GM23338 (cell line): ENCODE measurements at places on chromosomes 12 and 14.

DNA sequence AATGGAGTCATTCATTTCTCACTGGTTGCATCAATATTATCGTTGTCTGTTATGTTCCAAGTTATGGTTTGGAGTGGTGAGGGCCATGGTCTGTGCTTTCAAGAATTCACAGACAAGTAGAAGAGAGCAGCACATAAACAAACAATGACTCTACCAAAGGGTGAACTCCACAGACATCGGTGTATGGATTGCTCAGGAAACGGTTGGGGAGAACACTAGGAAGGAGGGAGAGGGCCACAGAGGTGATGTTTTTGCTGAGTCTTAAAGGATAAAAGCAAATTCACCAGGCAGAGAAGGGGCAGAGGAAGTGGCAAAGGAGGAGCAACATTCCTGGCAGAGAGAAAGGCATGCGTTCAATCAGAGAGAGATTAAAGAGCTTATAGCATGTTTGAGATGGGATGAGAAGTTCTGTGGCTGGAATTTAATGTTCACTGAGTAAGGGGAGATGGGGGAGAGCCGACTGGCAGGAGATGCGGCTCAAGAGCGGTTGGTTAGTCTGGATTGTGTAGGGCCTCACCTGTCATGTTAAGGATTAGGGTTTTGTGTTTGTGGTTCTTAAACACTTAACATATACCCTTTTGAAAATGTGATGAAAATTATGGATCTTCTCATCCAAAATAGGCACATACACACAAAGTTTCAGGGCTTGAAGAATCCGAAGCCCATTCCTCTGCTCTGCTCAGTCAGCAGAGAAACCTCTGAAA is 42.3 kb upstream of the FRMD6 start:
- no peak for DNase-seq

GRCh38 chr14:104343690-104344640 is 205.6 kb downstream of the KIF26A start:
- DNase-seq = peak; percentile 36

- DNase-seq = no peak
Measured at GRCh38 chr14:89435492-89435891, 18.5 kb upstream of the FOXN3 start.

GRCh38 chr12:86473231-86473630 is 217.0 kb upstream of the MGAT4C start:
- DNase-seq = no peak

GRCh38 chr12:57389033-57389432 is 41.8 kb downstream of the R3HDM2 start:
- no peak for DNase-seq

DNA sequence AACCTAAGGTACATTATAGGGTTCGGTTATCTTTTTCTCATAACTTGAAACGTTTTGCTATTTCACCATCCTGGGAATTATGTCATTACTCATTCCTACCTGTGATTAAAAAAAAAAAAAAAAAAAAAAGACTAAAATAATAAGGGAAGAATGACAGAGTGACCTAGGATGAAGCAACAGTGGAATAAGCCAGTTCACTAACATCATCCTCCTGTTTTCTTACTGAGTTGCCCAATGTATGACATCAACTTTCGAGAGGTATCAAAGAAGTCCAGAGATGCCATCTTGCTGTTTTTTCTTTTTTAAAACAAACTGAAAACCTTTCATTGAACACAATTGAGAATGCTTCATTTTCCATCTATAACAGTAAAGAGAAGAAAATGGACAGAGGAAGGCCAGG is 42.8 kb downstream of the AMN start:
- no peak for DNase-seq

DNA sequence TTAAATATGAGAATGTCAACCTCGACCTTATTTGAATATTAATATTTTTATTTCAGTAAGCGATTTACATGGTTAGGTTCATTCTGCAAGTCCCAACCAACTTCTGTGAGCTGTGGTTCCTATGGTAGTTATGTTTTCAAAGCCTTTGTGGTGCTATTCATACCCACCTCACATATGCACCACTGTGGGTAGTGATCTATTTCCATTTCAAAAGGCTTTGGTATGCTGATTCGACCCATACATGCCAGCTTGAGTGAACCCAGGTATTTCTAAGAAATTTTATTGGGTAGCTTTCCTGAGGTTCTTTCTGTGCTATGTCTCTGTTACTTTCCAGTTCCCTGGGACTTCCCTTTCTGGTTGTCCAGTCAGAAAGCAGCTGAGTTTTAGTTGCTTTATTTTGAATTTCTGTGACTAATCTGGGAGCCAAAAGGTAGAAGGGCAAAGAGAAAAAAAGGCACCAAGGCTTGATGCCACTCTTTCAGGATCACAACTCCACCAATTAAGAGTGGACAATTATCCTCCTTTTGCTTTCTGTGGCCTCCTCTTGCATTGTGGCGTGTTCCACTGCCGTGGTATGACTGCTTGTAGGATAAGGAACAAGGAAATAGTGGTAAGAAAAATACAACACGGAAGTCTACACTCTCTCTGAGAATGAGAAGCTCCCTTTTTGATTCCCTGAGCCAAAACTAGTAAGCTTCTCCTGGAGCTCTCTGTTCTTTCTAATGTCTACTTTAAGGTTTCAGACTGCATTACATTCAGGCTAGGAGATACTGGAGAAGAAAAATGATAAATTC is 729.1 kb downstream of the NOVA1 start:
- DNase-seq = peak; percentile 32

DNA sequence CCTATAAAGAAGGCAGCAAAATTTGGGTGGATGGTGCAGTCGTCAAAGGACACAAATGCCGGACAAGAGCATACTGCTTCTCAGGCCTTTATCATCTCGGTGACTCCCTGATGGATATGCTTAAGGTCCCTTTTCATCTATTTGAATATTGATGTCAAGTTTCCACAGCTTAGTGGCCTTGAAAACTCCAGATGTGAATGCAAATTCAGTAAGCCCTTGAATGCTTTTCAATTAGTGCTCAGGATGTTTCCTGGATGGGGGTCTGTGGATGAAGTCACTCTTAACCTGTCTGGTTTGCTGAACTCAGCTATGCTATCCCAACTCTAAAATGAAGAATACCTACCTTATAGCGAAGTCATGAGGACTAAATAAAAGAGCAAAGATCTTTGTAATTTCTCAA is 10.7 kb downstream of the REM2 start:
- no peak for DNase-seq

- DNase-seq = no peak
Measured at GRCh38 chr14:22497671-22498093, 91.3 kb downstream of the DAD1 start.

- DNase-seq = peak; percentile 53
Measured at GRCh38 chr12:126480451-126480850, 1415.2 kb downstream of the AACS start.
